ENCODE measurements at places on chromosomes 1 and 21.

DNA sequence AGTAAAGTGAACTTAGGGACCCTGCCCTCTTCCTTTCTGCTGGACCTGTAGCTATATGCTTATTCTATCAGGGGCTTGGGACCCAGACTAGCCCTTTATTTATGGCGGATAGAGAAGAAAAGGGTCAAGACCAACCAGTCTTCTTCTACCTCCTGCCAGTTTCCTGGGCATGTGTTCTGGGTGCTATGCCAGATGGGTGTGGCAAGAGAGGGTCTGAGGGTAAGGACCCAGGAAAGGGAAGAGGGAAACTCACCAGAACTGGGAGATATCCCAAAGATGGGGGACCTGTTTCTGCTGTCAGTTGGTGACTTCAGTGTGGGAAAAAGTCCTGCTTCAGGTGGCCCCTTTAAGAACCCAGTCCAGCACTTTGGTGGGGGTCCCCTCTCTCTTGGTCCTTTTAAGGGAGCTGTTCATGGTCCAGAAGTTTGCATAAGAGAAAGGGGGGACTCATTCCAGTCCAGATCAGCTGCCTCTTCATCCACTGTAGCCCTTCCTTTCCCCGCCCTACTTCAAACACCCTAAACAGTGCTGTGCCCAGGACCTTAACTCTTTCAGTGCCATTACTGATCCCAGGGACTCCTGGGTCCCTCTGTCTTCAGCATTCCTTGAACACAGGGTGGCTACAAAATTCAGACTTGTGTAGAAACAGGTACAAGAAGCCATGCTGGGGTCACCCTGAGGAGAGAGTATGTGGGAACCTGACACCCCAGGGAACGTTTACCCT is 18.4 kb downstream of the SSR2 start:
- no peak for DNase-seq

- peak; percentile 84 for DNase-seq
Observed at GRCh38 chr1:16905110-16905867, 9.5 kb downstream of the RNU1-2 start.

GRCh38 chr1:114746450-114747121 is 11.2 kb downstream of the CSDE1 start:
- DNase-seq = peak; percentile 68

DNA sequence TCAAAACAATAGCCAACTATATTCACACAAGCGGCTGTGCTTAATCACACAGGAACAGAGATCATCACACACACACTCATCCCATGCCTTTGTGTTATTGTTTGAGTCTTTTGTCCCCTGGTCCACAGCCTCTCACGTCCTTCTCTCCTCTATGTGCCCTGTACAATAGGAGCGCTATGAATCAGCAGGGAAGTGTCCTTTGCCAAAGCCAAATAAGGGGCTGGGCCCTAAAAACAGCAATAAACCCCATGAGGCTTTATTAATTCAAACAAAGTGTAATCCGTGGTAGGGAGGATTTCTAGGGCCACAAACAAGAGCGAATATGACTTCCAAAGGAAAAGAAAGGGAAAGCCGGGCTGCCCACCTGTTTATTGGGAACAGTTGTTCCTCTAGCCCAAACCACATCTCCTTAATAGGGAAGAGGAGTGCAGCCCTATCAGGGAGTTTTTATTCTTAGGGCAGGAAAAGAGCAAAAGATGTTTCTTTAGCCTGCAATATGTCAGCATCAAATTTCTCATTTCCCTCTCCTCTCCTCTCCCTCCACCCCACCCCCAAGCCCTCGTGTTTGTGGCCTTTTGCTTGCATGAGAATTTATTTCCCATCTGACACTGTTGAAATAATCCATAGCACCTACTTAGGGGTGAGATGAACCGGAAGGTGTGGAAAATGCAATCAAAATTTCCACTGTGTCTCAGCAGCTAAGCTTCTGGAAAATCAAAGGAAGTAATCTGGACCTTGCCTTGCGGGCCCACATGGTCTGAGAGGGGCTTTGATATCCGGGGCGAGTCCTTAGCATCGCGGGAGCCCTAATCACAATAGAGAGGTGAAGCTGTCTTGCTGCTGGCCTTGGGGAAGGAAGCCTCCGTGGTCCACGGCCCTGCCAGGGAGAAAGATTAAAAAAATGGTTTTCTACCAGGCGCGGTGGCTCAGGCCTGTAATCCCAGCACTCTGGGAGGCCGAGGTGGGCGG is 45.3 kb upstream of the ITPKB start:
- DNase-seq = no peak

DNA sequence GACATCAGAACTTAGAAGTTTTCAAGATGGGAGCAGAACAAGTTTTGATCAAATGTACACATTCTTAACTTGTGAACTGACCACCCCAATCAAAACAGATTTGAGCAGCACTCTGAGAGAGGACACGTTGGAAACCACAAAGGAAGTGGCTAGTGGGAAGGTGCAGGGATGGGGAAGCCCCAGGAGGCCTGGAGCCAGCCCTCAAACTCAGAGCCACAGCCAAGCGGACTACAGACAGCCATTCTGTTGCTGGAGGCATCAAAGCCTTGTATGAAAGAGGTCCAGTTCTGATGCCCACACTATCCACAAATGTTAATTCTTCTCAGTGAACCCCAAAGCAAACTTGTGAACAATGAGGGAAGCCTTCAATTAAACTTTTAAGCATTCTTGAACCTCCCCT is 143.6 kb upstream of the RAB4A start:
- DNase-seq = peak; percentile 66

DNA sequence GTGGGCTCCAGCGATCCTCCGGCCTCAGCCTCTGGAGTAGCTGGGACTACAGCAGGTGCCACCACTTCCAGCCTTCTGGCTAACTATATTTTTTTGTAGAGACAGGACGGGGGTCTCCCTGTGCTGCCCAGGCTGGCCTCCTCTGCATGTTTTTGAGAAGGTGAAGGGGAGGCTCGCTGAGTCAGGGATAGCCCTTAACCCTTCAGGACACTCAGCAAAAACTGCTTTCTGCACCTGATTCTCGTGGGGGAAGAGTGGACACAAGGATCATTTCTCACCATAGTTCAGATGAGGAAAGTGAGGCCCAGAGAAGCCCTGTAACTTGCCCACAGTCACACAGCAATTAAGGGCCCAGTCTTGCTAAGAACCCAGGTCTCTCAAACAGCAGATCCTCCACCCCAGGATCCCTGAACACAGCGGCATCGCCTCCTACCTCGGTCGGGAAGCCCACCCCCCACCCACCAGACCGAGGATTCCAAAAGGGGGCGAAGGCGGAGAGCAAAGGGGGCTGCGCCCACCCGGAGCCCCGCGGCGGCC is 1.3 kb downstream of the FGR start:
- DNase-seq = no peak

GRCh38 chr21:40625991-40626390 is 221.0 kb downstream of the DSCAM start:
- DNase-seq = no peak

DNA sequence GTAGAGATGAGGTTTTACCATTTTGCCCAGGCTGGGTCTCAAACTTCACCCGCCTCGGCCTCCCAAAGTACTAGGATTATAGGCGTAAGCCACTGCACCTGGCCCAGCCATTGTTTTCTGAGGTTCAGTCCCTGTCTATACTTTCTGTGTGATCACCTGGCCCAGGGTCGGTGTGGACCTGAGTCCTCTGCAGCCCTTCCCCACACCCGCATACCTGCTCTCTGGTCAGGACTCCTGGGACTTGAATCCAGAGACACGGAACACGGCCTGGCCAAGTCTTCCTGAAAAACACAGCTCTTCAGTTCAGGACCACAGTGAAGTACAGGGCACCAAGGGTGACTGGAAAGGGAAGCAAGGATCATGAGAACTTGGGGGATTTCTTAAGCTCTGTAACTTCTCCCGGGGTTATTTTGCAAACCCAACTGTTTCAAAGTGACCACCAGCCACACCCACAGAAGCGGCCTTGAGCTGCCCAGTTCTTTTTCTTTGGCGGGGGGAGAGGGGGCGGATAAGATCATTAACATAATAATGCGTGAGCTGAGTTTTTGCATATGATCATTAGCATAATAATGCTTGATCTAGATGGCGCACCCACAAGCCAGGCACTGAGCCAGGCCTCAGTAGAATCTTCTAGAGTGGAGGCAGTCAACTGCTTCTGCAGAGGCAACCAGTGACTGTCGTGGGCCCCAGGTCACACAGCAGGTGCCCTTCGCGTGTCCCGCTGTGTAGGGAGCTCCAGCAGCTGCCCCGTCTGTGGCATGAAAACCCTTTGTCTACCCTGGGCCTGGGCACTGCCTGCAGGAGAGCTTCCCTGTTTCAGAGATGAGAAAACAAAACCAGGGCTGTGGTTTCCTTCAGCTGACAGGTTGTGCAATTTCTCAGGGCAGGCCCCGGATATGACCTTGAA is 1.7 kb upstream of the NADK start:
- peak; percentile 90 for DNase-seq

All from activated CD4-positive, alpha-beta T cell treated with anti-CD3 and anti-CD28 coated beads, Interleukin-2, amount 50 U/mL, for 16 hours (primary cell).